ENCODE measurements at places on chromosomes 1 and 21. TPM values are rescaled to one million over a fixed set of nuclear protein-coding genes. Genes with fewer than 3 reads are reported as not detected.

KMO gene
- 0.39 TPM for total RNA-seq

GRCh38 chr1:218459878-218460711 is 115.0 kb downstream of the TGFB2 start:
- DNase-seq: peak; percentile 50

RPE65 gene
- total RNA-seq: not detected

DNA sequence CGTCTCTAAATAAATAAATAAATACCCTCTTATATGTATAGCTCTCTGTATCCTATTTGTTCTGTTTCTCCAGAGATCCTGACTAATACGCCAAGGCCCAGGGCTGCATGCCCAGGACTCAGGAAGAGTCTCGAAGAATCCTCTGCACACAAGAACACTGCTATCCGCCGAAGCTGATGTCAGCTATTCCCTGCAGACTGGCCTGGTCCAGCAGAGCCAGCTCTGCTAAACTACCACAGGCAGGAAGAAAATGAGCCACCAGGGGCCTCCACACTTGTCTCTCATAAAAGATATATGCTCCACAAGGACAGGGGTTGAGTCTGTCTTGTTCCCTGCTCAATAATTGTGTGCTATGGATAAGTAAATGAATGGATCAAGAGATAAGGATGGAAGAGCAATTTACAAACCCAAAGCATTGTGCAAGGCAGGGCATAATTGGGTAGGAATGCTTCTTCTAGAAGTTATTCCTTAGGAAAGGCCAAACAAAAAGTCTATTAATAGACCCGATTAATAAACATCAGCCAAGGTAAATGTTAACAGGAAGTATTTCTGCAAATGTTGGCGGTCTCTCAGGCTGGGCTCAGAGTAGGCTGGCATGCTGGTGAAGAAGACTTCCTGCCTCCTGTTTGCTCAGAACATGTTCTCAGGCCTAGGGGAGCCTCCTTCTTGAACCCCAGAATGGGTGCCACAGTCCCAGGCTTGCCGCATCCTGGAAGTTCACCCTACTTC is 26.3 kb upstream of the MAN1C1 start:
- DNase-seq: no peak

GRCh38 chr1:106290805-106291501 is 765.5 kb upstream of the PRMT6 start:
- DNase-seq: no peak

CFHR5 gene
- total RNA-seq: not detected

RXFP4 gene
- total RNA-seq: not detected

DNA sequence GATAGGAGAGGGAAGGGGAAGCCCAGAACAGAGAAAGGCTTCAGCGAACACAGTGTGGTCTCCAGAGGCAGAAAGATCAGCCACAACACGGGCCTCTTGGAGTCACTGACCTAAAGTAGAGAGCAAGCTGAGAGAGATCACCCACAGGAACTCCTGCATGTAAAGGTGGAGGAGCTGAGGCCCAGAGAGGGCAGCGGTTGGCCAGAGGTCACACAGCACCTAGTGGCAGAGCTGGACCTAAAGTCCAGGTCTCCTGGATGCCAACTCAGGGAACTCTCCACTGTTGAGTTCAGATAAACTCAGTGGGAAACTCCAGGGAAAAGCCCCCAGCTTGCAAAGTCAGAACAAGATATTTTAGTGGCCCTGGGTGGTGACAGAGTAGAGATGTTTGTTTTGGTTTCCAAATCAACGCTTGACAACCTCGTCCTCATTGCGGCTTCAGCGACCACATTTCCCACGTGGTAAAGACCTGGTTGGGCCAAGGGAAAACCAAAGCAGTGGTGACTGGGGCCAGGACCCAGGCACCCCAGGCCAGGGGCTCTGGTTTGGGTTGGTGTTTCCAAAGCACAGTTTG is 4.6 kb downstream of the IFFO2 start:
- no peak for DNase-seq

DNA sequence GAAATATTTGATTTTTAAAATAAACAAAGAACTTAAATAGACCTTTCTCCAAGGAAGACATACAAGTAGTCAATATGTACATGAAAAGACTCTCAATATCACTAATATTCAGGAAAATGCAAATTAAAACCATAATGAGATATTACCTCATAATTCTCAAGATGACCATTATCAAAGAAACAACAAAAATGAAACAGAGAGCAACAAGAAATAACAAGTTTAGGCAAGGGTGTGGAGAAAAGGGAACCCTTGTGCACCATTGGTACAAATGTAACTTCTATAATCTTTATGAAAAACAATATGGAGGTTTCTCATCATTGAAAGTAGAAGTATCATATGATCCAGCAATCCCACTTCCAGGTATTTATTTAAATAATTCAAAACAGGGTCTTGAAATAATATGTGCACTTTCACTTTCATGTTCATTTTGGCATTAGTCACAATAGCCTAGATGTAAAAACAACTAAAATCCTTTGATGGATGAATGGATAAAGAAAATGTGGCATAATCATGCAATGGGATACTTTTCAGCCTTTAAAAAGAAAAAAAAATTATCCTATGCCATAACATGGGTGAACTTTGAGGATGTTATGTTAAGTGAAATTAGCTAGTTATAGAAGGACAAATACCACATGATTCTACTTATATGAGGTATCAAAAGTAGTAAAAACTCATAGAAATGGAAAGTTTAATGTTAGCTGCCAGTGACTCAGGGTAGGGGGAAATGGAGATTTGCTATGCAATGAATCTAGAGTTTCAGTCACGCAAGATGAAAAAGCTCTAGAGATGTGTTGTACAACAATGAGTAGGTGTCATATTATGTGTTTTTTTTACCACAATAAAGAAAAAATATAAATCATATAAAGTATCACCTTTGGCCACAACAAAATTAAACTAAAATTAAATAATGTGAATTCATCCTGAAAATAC is 114.5 kb upstream of the LYPLAL1 start:
- no peak for DNase-seq

All from thyroid gland (tissue), 4 donors.